Stimulated activated CD8-positive, alpha-beta memory T cell treated with anti-CD3 and anti-CD28 coated beads, Interleukin-4, amount 100 ng/mL, for 48 hours (primary cell): ENCODE measurements at places on chromosomes 1 and 21.

DNA sequence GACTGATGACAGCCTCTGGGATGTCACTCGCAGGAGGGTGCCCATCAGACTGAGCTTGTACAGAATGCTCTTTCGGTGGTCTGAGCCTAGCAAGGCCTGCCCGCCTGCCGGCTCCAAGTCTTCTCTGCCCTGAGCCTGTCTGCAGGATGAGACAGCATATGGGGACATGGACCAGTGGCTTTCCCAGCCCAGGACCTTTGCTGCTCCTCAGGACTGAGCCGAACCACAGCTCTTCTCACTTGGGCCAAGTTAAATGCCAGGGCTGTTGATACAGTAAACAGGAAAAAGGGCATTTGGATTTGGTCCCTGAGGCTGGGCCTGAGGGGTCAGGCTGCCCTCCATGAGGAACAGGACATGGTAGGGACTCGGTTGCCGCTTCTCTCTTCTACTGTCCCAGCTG, 64.3 kb upstream of the EPS8L3 start:
- DNase-seq, result peak; percentile 17

- no peak for DNase-seq
Measured at GRCh38 chr1:101371259-101371658, 134.4 kb downstream of the S1PR1 start.

GRCh38 chr1:168879896-168880734, 151.1 kb upstream of the DPT start:
- DNase-seq, result no peak

DNA sequence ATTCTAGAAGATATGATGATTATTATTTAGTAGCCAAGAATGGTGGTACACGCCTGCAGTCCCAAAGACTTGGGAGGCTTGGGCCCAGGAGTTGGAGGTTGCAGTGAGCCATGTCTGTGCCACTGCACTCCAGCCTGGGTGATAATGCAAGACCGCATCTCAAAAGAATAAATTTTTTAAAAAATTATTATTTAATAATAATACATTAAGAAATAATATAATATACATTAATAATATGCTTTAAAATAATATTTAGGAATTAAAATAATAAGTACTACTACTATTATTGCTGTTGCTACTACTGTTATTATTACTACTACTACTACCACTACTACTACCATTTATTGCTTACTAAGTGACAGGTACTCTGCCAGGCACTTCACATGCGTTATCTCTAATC, 27.2 kb downstream of the CCDC30 start:
- DNase-seq, result no peak
